NCI-H446 (cell line): ENCODE measurements at places on chromosomes 13 and 19.

GRCh38 chr13:71457645-71458044, 409.4 kb downstream of the DACH1 start:
- DNase-seq, result no peak

DNA sequence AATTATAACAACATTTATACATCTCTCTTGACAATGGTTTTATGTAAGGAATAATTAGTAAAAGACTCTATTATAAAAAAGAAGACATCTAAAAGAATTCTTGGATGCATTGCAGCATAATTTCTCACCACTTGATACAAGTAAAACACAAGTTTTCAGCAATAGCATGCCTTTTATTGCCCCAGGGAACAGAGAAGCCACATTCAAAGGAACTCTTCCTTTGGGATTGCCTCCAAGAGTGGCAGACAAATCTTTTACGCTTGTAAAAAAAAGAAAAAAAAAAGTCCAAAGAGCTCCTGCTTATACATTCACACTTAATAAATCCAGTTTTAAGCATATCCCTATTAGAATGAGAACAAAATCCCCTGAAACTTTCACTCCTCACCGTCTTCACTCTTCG, 2357.8 kb upstream of the PCDH20 start:
- no peak for DNase-seq

GRCh38 chr13:33080972-33081590, 64.9 kb downstream of the KL start:
- DNase-seq, result no peak

- DNase-seq, result no peak
Measured at GRCh38 chr19:35729763-35730162, 12.0 kb downstream of the KMT2B start.

GRCh38 chr13:47845981-47846380, 155.1 kb downstream of the SUCLA2 start:
- no peak for DNase-seq

DNA sequence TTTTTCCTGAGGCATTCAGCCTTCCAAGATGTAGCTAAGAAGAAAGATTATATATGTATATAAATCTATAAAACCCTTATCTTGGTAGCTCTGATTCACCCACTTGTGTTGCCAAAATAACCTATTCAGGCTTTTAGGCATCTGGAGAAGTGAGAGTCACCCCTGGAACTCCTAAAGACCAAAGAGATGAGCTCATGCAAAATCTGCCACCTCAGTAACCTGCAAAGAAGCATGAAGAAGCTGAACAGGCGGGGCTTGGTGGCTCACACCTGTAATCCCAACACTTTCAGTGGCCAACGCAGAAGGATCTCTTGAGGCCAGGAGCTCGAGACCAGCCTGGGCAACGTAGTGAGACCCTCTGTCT, 393.7 kb downstream of the FOXO1 start:
- DNase-seq, result no peak

DNA sequence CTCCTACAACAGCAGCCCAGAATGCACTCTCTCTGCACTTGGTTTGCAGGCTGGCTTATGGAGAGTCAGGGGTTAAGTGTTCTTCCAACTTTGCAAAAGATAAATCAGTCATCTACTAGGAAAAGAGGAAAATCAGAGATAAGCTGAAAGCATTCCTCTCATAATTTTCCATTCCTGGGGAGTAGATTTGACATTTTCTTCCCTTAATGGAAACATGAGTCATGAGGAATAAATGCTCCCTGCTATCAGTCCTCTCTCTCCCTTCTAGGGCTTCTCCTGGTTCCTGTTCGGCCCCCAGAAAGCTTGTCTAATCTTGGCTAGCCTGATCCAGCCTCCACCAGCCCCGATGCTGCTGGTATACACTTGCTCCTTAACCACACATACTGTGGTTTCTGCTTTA, 28.4 kb upstream of the ENOX1 start:
- no peak for DNase-seq

DNA sequence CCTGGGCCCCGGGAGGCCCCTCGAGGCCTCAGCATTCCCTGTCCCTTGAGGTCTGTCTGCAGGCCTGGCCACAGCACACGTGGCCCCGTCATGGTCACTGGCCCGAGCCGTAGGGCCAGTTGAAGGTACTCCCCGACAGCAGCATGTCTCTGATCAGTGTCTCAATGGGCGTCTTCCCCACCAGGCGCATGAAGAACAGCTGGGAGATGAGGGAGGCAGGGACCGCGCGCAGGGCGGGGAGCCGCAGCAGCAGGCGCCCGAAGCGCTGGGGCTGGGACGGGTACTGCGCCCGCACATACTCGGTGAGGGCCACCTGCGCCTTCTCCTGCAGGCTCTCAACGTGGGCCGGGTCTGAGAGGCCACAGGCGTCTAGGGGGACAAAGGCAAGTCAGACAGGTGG, 6.2 kb downstream of the OCEL1 start:
- DNase-seq, result no peak

- no peak for DNase-seq
Measured at GRCh38 chr19:35098413-35099049, 17.1 kb upstream of the FXYD3 start.

DNA sequence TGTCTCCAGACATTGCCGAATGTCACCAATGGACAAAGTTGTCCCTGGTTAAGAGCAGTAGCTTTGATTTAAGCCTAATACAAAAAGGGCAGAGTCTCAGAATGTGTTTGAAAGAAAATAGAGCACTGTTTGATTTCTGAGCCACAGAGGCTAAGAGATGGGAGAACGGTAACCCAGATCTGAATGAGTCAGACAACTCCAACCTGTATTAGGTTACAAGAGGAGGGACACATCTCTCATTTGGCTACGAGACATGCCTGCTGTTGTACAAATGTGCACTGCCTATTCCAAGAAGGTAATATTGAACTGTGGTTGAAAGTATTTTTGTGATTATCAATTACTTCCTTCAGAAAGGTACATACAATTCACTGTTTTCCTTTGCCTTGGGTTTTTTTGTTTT, 4.9 kb upstream of the HSPH1 start:
- no peak for DNase-seq

- peak; percentile 19 for DNase-seq
Measured at GRCh38 chr13:98445340-98446233, 131.3 kb downstream of the STK24 start.

GRCh38 chr13:112561478-112561877, 26.5 kb downstream of the TUBGCP3 start:
- DNase-seq, result no peak

GRCh38 chr13:27659145-27659865, 37.6 kb downstream of the POLR1D start:
- DNase-seq, result no peak

DNA sequence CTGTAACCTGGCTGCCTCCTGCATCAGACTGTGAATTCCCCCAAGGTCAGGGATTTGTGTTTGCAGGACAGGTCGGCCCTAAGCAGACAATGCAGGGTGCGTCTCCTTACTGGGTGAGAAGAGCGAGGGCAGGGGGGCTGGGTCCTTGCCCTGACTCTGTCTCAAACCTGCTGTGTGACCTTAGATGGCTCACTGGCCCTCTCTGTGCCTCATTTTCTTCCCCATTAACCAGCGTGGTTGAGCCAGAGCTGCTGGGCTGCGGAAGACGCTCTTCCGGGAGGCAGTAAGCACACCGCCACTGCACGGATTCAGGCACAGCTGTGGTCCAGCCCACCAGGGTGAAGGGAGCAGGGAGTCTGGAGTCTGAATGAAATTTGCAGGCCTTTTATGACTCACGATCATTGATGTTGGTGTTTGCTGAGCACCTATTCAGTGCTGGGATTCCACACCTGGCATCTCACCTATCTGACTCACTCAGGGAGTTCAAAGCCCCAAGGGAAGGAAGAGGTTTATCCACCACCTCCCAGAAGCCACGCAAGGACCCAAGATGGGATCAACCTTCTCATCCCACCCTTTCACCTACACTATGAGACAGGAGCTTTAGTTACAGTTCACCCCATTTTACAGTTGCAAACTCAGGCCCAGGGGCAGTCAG, 2.5 kb downstream of the AKT1S1 start:
- no peak for DNase-seq

DNA sequence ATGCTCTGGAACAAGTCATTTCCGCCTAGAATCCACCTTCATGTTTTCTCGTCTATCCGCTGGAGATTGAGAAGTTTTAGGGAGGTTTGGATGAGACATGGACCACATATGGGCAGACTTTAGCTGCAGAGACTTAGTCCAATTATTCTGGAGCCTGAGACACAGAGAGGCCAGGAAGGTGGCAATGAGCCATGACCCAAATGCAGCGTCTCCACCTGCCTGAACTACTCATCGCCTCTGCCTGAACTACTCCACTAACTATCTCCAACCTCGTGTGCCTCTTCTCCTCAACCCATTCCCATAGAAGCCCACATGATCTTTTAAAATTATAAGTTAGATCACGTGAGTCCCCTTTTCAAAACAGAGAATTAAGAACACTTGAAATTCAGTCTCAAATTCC, 5.6 kb downstream of the PLEKHA4 start:
- no peak for DNase-seq

DNA sequence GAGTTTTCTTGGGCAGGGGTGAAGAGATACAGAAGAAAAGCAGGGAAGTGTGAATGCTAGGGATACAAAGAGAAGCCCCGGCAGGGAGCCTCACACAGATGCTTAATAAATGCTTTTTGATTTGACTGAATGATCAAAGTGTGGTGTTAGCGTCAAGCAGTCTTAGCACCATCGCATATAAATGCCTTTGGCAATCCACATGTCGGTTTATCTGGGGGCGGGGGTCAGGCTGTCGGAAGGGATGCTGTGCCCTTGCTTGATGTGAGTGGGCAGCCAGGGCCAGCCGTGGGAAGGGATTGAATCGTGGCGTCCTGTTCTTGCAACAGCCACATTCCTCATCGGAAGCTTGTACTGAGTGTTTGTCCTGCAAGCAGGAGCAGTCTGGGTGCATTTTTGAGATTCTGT, 173.1 kb downstream of the LACC1 start:
- no peak for DNase-seq

- DNase-seq, result no peak
Measured at GRCh38 chr13:46575301-46575771, 22.4 kb downstream of the LRCH1 start.

- DNase-seq, result no peak
Measured at GRCh38 chr13:97319113-97319720, 97.1 kb downstream of the MBNL2 start.
